ENCODE measurements at places on chromosomes 6 and 20. TPM values are rescaled to one million over a fixed set of nuclear protein-coding genes. Genes with fewer than 3 reads are reported as not detected.

The ANKRD66 gene
- total RNA-seq, result not detected

The TRAPPC3L gene
- not detected for total RNA-seq

The CDH26 gene
- total RNA-seq, result not detected

The IYD gene
- not detected for total RNA-seq

The HSF2 gene
- total RNA-seq, result 7.8 TPM

The OVOL2 gene
- 0.19 TPM for total RNA-seq

The CALHM4 gene
- not detected for total RNA-seq

The CDK19 gene
- 3.5 TPM for total RNA-seq

The WFDC10B gene
- total RNA-seq, result not detected

The KCNQ5 gene
- total RNA-seq, result 1.4 TPM
